Liver (tissue), 10 donors: ENCODE measurements at places on chromosomes 1 and 21.
A peak's percentile ranks its signal among the peaks of the same experiment; 100 is the strongest.

- no peak for DNase-seq
Observed at GRCh38 chr1:165562571-165562970, 18.8 kb downstream of the LRRC52 start.

GRCh38 chr1:36753451-36753850 lies 270.7 kb upstream of the CSF3R start:
- DNase-seq: no peak

GRCh38 chr1:150810958-150811659 lies 3.0 kb upstream of the CTSK start:
- peak; percentile 1 for DNase-seq

DNA sequence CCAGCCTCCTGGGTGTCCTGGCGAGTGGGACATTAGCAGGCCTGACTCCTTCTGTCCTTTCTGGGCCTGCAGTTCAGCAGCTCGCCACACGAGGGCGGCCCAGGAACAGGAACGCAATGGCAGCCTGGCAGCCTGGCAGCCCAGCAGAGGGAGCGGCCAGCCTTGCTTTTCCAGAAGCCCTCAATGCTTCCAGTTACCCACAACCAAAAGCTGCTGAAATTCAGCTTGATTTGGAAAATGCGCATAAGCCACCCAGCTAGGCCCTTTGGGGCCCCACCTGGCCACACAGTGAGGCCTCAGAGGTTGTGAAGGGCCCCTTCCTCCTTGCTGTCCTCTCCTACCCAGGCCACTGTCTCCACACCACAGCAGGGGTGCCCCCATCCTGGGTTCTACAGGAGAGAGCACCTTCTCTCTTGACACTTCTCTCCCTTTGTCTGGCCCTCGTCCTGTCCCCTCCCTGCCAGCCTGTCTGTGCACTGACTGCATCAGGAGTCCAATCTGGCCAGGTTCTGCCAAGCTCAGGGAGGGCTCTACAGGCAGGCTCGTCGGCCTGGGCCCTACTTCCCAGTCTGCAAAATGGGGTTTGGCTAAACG lies 103.4 kb upstream of the VAMP3 start:
- DNase-seq: peak; percentile 89

DNA sequence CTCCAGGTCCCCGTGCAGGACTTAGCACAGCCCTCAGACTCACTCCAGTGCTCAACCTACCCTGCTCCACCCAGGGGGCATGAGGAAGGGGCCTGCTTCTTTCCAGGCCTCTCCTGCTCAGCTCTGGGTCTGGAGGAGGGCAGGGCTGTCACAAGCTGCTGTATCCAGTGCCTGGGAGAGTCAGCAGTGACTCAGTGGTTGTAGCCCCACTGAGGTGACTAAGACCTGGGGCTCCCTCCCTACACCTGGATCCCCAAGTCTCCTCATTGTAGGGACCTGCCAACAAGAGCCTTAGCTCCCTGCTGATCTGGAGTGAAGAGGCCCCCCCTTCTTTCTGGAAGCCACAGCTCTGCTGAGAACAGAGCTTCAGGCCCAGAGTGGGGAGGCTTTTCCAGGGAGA lies 36.1 kb upstream of the FAM131C start:
- DNase-seq: no peak

GRCh38 chr21:16211339-16212303 lies 481.8 kb downstream of the USP25 start:
- DNase-seq: no peak

- no peak for DNase-seq
Observed at GRCh38 chr1:196324345-196324744, 283.9 kb downstream of the KCNT2 start.
